ENCODE measurements at places on chromosomes 12 and 14.
A peak's percentile ranks its signal among the peaks of the same experiment; 100 is the strongest.

DNA sequence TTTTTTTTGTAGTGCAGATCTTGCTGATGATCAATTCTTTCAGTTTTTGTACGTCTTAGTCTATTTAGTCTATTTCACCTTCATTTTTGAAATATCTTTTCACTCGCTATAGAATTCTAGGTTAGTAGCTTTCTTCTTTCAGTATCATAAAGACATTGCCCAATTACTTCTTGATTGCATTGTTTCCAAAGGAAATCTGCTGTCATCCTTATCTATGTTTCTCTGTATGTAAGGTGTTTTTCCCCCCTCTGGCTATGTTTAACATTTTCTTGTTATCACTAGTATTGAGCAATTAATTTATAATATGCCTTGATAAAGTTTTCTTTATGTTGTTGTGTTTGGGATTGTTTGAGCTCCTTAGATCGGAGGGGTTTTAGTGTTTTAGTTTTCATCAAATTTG is 171.9 kb downstream of the BMP4 start:
- DNase-seq = peak; percentile 18

- peak; percentile 83 for DNase-seq
These were observed 96.3 kb upstream of the EEA1 start for GRCh38 chr12:93025145-93026103.

DNA sequence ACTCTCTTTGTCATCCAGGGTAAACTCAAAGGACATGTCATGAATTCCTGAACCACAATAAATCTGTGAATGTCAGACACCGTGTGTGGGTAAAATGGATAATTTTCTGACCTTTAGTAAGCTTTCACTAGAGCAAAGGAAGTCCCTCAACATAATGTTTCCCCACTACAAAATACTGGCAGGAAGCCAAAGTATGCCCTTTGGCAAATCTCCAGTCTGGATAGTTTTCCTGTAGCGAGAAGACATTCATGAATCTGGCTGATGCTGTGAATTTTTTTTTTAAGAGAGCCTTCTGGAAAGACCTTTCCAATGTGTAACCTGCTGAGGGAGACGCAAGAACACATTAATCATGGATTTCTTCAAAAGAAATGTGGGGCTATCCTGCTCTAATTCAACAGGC is 389.6 kb upstream of the DDHD1 start:
- DNase-seq = peak; percentile 53

- DNase-seq = no peak
These were observed 712 bp upstream of the FZD10 start for GRCh38 chr12:130161261-130162243.

- peak; percentile 92 for DNase-seq
These were observed 62.6 kb downstream of the PLXNC1 start for GRCh38 chr12:94211021-94211420.

DNA sequence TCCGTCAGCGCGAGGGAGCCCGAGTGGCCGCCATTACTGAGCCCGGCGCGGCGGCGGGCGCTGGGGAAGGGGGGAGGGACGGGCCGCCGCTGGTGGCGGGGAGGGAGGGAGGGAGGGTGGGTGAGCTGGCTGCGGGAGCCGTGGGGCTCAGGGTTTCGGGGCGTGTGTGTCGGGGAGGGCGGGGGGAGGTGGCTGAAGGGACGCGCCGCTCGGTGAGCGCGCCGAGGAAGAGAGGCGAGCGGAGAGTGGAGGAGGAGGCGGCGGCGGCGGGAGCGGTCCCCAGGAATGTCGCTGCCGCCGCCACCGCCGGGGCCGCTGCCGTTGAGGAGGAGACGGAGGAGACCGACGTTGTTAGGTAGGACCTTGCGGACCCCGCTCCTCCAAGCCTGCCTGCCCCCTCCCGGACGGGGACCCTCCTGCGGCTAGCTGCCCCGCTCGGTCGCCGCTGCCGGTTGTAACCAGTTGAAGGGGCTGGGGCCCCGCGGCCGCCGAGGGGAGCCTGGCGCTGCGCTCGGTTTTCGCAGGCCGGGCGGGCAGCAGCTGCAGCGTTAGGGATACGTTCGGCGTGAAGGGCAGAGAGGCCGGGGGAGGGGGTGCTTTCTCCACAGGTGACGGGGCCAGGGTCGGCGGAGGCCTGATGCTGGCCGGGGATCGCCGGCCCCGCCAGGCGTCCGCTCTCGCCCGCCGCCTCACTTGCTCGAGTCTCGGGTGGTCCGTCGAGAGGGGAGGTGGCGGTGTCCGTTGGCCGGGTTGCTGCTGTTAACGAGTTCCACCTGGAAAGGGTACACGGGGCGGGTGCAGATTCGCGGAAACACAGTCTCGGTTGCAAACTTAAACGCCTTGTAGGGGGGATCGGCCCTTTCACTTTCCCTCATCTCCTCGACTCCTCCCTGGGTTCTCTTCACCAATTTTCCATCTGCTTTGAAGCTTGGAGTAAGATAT is at the start of gene ARHGAP5:
Gene ARHGAP5, plus strand, starts transcription at position 224 of the 942 bp plus-strand sequence. CDS start 13,366 bp downstream, outside the sequence.
- peak; percentile 21 for DNase-seq

GRCh38 chr12:65631621-65632111 is 192.6 kb upstream of the HMGA2 start:
- peak; percentile 97 for DNase-seq

GRCh38 chr12:50090391-50090790 is 5.2 kb downstream of the SMARCD1 start:
- no peak for DNase-seq

GRCh38 chr14:73238424-73238852 is 1.1 kb downstream of the PAPLN start:
- DNase-seq = peak; percentile 82

Measured in amniotic epithelial cell (primary cell).